ENCODE measurements at places on chromosomes 1 and 21. TPM values are rescaled to one million over a fixed set of nuclear protein-coding genes. Genes with fewer than 3 reads are reported as not detected.
A peak's percentile ranks its signal among the peaks of the same experiment; 100 is the strongest.

TNNT2 gene
- total RNA-seq = not detected

DMRTA2 gene
- not detected for total RNA-seq

EDN2 gene
- not detected for total RNA-seq

- no peaks in the 10 kb centered on the region for H3K36me3 ChIP-seq
- H3K27me3 ChIP-seq = no peaks in the 10 kb centered on the region
- no peak overlapping the region for H3K27ac ChIP-seq
- no peak overlapping the region for H3K4me3 ChIP-seq
- DNase-seq = no peak
- H3K4me1 ChIP-seq = no peaks in the 10 kb centered on the region
Observed at GRCh38 chr1:116738673-116739370, 15.4 kb upstream of the CD2 start.

GRCh38 chr1:217027403-217028080, 304.3 kb upstream of the ESRRG start:
- no peak overlapping the region for H3K27ac ChIP-seq
- DNase-seq = no peak
- no peaks in the 10 kb centered on the region for H3K4me1 ChIP-seq
- no peaks in the 10 kb centered on the region for H3K27me3 ChIP-seq

DNA sequence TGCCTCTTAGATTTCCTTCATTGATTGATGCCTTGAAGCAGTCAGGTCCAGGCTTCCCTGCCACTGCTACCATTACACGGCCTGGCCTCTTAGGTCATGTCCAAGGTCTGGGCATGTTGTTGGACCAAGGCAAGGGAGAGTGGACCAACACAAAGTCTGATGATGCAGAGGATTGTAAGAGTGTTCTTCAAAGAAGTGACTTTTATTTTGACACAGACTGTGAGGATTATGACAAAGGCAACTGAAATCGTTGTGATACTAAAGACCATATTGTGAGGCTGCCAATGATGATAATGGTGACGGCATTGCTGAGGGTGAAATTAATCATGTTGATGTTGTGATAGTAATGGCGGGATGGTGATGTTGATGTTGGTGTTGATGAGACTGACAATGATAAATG, 149.5 kb downstream of the GRIK3 start:
- no peaks in the 10 kb centered on the region for H3K4me1 ChIP-seq
- no peaks in the 10 kb centered on the region for H3K36me3 ChIP-seq
- H3K4me3 ChIP-seq = no peak overlapping the region
- H3K27me3 ChIP-seq = no peaks in the 10 kb centered on the region

- H3K4me3 ChIP-seq = peak overlapping the region; percentile 59
- peaks cover 14% of the 10 kb centered on the region for H3K27me3 ChIP-seq
- H3K4me1 ChIP-seq = peaks cover 14% of the 10 kb centered on the region
Observed at GRCh38 chr1:154353460-154353904, 28.2 kb downstream of the ATP8B2 start.

DNA sequence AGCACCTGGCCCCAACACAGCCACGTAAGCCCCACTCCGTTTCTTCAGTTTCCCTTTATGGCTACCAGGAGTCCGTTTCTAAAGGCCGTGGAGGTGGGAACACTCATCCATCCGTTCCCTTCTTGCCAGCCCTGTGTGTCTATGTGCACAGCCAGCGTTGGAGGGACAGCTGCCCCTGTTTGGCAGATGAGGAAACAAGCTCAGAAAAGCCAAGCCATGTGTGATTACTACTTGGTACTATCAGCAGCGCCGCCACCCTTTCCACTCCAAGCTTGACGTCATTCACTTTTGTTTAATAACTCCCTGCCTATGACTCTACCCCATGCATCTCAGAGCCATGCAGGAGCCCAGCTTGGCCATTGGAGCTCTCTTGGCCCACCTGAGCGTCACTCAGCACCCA, 3.5 kb downstream of the LRP8 start:
- DNase-seq = no peak
- no peak overlapping the region for H3K4me3 ChIP-seq
- no peak overlapping the region for H3K27ac ChIP-seq

GRCh38 chr1:53572065-53572814, 113.0 kb downstream of the DMRTB1 start:
- H3K4me3 ChIP-seq = no peak overlapping the region
- no peak overlapping the region for H3K27ac ChIP-seq

GRCh38 chr1:155977690-155978324, 540 bp downstream of the ARHGEF2 start:
- no peaks in the 10 kb centered on the region for H3K27me3 ChIP-seq
- peak overlapping the region; percentile 97 for H3K27ac ChIP-seq
- no peak for DNase-seq
- H3K4me1 ChIP-seq = peaks cover 81% of the 10 kb centered on the region
- no peaks in the 10 kb centered on the region for H3K36me3 ChIP-seq
- H3K4me3 ChIP-seq = peak overlapping the region; percentile 91

GRCh38 chr21:37463083-37463801, 96.7 kb downstream of the DYRK1A start:
- no peak overlapping the region for H3K4me3 ChIP-seq
- H3K4me1 ChIP-seq = peaks cover 76% of the 10 kb centered on the region
- no peaks in the 10 kb centered on the region for H3K36me3 ChIP-seq
- no peaks in the 10 kb centered on the region for H3K27me3 ChIP-seq
- peak overlapping the region; percentile 45 for H3K27ac ChIP-seq

GRCh38 chr1:106846656-106847055, 209.8 kb upstream of the PRMT6 start:
- H3K27ac ChIP-seq = no peak overlapping the region
- no peak for DNase-seq
- no peaks in the 10 kb centered on the region for H3K27me3 ChIP-seq
- H3K36me3 ChIP-seq = no peaks in the 10 kb centered on the region
- H3K4me3 ChIP-seq = no peak overlapping the region

DNA sequence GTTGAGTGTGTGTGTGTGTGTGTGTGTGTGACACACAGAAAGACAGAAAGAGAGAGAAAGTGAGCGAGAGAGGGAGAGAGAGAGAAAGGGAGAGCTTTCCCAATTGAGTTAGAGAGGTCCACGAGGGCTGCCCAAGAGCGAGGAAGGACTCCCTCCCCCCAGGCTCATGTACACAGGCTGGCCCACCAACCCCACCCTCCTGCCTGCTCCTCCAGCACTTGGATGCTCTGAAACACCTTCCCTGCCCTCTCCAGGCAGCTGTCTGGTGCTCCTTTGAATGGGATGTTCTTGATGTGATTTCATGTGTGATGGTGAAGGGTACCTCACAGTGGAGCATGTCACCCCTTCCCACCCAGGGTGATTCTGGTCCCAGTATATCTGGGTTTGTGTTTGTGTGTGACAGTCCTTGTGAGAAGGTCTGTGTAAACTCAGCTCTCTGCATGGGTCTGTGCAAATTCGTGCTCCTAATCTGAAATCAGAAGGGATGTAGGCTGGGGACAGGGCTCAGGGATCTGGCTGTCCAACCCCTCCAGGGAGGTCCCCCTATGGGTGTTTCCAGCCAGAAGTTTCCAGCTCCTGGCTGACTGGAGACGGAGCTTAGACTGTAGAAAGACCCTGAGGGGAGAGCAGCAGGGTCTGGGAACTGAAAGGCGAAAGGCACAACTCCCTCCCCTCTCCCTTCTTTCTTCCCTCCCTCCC, 6.8 kb upstream of the PEAR1 start:
- H3K4me1 ChIP-seq = no peaks in the 10 kb centered on the region
- no peaks in the 10 kb centered on the region for H3K36me3 ChIP-seq
- DNase-seq = no peak
- no peak overlapping the region for H3K4me3 ChIP-seq

DNA sequence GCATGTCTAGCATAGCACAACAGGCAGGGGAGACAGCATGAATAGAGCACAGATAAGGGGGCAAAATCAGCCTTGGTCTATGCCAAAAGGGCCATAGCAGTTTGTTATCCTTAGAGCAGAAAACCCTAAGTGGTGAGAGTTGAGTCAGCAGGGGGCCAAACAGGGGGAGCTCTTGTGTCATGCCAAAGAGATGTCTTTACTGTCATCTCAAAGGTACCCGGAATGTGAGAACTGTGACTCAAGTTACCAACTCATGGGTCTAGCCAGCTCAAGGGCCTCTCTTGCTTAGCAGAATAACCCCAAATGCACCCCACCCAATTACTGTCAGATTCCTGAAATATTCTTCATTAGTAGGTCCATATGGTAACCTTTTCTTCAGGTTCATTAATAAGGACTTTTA, 45.9 kb upstream of the NRDC start:
- no peaks in the 10 kb centered on the region for H3K4me1 ChIP-seq
- no peak for DNase-seq
- H3K4me3 ChIP-seq = no peak overlapping the region
- peaks cover 6% of the 10 kb centered on the region for H3K27me3 ChIP-seq
- H3K36me3 ChIP-seq = no peaks in the 10 kb centered on the region

DNA sequence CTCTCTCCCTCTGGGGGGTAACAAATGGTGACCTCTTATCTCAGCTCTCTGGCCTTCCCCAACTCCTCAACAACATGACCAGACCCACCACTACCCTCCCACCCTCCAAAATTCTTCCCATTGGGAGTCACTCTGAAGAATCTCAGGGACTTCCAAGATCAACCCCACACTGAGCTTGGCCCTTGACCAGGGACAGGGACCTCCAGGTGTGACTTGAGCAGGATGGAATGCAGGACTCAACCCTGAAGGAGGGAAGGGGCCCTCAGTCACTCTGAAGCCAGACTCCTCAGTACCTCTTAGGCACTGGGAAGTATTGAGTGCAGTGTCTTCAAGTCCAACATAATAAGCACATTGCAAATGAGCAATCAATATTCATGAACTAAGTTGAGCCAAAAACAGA, 1.9 kb downstream of the CASQ1 start:
- DNase-seq = no peak
- peak overlapping the region; percentile 91 for H3K27ac ChIP-seq
- peak overlapping the region; percentile 22 for H3K4me3 ChIP-seq
- H3K36me3 ChIP-seq = no peaks in the 10 kb centered on the region
- peaks cover 77% of the 10 kb centered on the region for H3K4me1 ChIP-seq
- H3K27me3 ChIP-seq = no peaks in the 10 kb centered on the region

Data from gastrocnemius medialis (tissue), 4 donors.